MCF 10A (cell line): ENCODE measurements at places on chromosomes 12 and 14. TPM values are rescaled to one million over a fixed set of nuclear protein-coding genes. Genes with fewer than 3 reads are reported as not detected.

The CCDC175 gene
- total RNA-seq, result not detected in 2 replicates

The MIP gene
- total RNA-seq, result not detected in 2 replicates

The ACADS gene
- total RNA-seq, result 1.9 and 2.1 TPM in 2 replicates

- no peak overlapping the region for H3K4me3 ChIP-seq
- no peaks in the 10 kb centered on the region for H3K36me3 ChIP-seq
- no peaks in the 10 kb centered on the region for H3K27me3 ChIP-seq
- DNase-seq, result no peak
- H3K27ac ChIP-seq, result no peak overlapping the region
- H3K4me1 ChIP-seq, result no peaks in the 10 kb centered on the region
Measured at GRCh38 chr12:5257763-5258495, 174.0 kb upstream of the NTF3 start.

DNA sequence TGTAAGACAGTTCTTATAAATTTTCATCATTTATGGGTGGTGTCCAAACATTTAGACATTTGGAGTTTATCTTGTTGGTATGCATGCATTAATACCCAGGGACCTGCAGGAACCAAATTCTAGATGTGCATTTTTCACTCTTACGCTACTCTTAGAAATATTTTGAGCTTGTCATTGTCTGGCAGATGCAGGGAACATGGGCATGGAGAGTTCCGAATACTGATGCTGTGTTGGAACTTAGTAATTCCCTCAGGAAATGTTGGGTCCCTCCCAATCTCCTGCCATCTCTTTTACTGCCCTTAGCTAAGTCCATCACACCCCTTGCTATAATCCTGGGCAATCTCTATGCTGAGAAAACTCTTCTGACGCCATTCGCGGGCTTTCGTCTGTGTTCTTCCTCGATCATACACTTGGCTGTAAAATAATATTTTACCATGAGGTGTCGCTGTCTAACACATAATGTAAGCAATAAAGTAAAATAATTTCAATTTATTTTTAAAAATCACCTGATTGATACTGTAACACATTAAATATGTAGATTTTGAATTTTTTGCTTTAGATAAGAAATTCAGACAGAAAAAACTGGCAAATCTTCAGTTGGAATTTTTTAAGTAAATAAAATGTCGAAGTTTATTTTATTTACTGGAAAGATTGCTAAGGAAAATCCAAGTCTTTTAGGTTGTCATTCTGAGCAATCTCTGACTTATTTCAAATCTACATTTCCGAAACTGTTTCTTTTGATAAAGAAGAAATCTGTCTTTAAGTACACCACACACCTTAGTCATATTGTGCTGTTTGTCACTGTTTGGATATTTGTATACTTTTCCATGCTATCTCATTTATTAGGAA lies 304.1 kb upstream of the SSTR1 start:
- H3K27ac ChIP-seq, result no peak overlapping the region
- H3K4me1 ChIP-seq, result peaks cover 6% of the 10 kb centered on the region
- H3K4me3 ChIP-seq, result no peak overlapping the region
- DNase-seq, result peak; percentile 55

DNA sequence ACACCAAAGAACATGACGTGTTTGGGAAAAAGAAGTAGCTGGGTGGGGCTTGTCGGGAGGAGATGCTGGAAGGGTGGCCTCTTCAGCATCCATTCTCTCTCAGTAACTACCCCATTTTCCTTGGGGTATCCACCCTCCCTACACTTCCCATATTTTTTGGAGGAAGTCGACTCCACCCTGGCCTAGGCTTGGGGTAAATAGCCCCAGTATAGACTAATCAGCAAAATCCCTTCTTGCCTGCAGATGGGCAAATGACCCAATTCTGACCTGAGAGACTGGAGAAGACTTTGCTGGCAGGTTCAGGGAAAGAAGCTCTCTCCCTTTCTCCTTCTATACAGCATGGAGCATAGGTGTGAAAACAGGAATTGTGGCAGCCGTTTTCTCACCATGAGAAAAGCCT lies 28.5 kb upstream of the JDP2 start:
- DNase-seq, result no peak
- no peak overlapping the region for H3K27ac ChIP-seq
- no peaks in the 10 kb centered on the region for H3K36me3 ChIP-seq
- H3K4me3 ChIP-seq, result no peak overlapping the region

GRCh38 chr12:123037791-123038190 lies 57.3 kb downstream of the ARL6IP4 start:
- H3K27me3 ChIP-seq, result no peaks in the 10 kb centered on the region
- no peak for DNase-seq
- no peaks in the 10 kb centered on the region for H3K4me1 ChIP-seq
- no peaks in the 10 kb centered on the region for H3K36me3 ChIP-seq

DNA sequence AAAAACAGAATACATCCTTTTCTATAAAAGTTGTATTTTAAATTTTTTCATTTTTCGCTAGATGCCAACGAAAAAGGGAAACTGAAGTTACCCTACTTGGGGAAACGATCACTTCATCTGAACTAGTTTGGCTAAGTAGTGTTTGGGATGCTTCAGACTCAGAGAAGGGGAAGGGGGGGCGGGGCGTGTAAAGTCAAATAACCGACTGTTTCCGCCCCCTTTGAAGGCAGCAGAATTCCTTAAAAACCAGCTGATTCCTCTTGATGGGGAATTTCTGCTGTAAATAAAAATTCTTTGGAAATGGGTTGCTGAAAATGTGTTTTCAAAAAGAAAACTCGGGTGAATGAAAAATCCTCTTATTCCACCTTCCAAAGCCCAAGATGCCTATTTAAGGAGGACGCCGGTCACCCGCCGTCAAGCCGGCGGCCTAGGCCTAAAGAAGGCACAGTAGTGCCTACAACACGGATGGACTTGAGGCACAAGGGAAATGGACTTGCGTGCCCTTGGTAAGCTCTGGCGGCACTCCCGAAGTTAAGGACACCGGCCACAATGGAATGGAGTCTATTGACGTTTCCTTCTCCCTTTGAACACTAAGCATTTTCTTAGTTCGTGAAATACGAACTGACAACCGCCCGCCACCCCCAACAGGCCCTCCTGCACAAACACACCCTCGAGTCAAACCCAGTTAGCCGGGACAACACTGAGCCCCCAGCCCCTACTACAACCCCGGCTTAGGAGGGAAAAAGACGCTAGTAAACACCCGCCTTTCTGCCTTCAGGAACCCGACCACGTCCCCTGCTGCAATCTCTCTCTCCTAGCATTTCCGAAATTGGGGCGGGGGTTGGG lies 1.9 kb downstream of the ATXN2 start:
- peaks cover 20% of the 10 kb centered on the region for H3K4me1 ChIP-seq
- peak overlapping the region; percentile 84 for H3K4me3 ChIP-seq
- H3K36me3 ChIP-seq, result peaks cover 6% of the 10 kb centered on the region
- peak; percentile 73 for DNase-seq
- H3K27me3 ChIP-seq, result no peaks in the 10 kb centered on the region

GRCh38 chr14:60643141-60643462 lies 6.2 kb downstream of the SIX1 start:
- H3K4me1 ChIP-seq, result no peaks in the 10 kb centered on the region
- H3K27ac ChIP-seq, result no peak overlapping the region
- H3K4me3 ChIP-seq, result no peak overlapping the region
- no peaks in the 10 kb centered on the region for H3K36me3 ChIP-seq
- no peaks in the 10 kb centered on the region for H3K27me3 ChIP-seq
- no peak for DNase-seq
